ENCODE measurements at places on chromosomes 16 and 17. TPM values are rescaled to one million over a fixed set of nuclear protein-coding genes. Genes with fewer than 3 reads are reported as not detected.

DNA sequence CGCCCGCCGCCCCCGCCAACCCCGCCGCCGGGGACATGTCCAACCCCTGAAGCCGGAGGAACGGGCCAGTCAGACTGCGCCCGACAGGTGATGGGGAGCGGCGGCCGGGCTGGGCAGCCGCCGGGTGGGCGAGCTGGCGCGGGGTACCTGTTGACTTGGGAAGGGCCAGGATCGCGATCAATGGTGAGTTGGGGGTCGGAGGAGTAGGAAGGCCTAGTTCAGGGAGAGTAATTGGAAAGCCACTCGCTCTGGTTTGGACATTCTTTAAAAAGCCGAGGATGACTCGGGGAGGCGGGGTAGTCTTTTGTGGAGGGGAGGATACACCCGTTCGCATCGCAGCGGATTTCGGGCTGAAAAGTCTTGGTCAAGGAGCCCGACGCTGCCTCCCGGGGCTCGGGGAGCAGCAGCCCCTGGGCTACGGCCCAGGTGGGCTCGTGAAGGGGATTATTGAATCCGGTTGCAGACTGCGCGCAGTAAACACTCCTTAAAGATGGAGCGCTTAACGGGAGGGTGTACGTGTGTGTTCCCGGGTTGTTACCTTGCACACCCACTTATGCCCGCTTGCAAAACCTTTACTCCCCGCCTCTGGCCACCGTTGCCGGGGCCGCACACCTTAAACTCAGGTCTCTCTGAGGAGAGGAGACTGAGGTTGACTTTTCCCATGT is 123.8 kb downstream of the GOSR1 start:
- H3K4me3 ChIP-seq: peak overlapping the region; percentile 79
- H3K36me3 ChIP-seq: no peaks in the 10 kb centered on the region
- H3K27me3 ChIP-seq: no peaks in the 10 kb centered on the region
- peaks cover 29% of the 10 kb centered on the region for H3K4me1 ChIP-seq
- H3K27ac ChIP-seq: peak overlapping the region; percentile 98

CCL22 gene
- total RNA-seq: not detected

CCL18 gene
- 1.1 TPM for total RNA-seq

DNA sequence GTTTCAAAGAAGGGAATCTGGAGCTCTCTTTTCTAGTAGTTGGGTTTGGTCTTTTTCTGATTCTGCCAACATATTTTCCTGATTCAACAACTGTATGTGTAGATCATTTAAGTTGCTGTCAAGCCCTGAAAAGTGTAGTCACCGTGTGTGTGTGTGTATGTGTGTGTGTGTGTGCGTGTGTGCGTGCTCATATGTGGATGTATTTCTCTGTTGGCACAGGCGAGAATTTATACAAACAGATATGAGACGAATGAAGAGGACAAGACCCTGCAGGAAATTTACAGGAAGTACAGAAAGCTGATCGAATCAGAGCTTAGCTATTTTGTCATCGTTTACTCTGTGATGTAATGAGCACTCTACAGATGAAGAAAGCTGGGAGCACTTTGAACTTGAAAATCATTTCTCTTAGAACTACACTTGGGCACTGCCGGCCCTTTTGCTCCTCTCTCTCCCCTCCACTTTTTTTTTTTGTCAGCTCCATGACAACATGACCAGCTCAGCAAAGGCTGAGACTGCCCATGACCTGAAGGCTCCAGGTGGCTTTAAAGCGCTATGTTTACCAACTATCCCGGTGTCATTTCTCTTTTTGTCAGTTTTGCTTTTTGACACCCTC is 11.2 kb downstream of the FBXO39 start:
- no peaks in the 10 kb centered on the region for H3K4me1 ChIP-seq
- H3K4me3 ChIP-seq: no peak overlapping the region
- DNase-seq: no peak
- H3K36me3 ChIP-seq: no peaks in the 10 kb centered on the region
- no peak overlapping the region for H3K27ac ChIP-seq

GRCh38 chr16:65289022-65289421 is 167.2 kb upstream of the CDH11 start:
- H3K27ac ChIP-seq: no peak overlapping the region
- no peaks in the 10 kb centered on the region for H3K36me3 ChIP-seq
- no peaks in the 10 kb centered on the region for H3K27me3 ChIP-seq
- H3K4me1 ChIP-seq: peaks cover 15% of the 10 kb centered on the region
- DNase-seq: no peak
- no peak overlapping the region for H3K4me3 ChIP-seq

DNA sequence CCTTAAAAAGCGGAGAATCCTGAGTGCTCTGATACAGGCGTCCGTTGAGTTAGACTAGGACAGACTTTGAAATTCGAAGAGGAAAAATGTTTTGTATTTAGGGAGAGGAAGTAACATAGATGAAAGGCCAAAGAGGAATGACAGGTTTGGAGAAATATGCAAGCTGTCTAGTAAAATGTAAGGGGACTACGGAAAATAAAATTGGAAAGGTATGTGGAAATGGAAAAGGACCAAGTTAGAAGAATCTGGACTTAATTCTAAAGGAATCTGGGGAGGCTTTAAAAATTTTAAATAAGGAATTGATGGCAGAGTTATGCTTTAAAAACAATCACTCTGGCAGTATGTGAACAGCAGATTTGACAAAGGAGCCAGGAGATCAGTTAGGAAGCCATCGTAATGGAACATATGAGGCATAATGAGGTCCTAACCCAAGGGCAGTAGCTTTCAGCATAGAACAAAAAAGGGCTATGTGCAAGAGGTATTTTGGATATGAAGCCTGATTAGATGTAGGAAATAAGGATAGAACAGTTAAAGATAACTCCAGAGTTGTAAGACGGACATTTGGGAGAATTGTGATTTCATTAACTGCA is 38.3 kb downstream of the CYB561 start:
- no peaks in the 10 kb centered on the region for H3K4me1 ChIP-seq
- H3K4me3 ChIP-seq: no peak overlapping the region
- no peaks in the 10 kb centered on the region for H3K27me3 ChIP-seq
- no peak for DNase-seq
- no peak overlapping the region for H3K27ac ChIP-seq

DNA sequence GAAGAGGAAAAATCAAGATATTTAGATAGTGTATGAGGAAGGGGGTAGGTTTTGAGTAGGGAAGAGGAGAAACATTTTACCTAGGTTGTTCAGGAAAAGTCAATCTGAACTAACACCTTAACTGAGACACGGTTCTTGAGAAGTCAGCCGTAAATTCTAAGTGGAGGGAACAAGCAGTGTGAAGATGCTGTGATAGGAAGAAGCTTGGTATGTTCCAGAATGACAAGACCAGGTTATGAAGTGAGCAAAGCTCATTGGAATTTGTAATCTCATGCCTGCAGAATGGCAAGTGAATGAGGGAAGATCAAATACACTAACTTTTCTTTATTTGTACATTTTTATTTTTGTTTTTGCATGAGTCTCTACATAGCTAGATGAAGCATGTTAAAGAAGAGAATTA is 307.6 kb downstream of the ZFHX3 start:
- H3K36me3 ChIP-seq: no peaks in the 10 kb centered on the region
- no peak overlapping the region for H3K4me3 ChIP-seq

GRCh38 chr17:70089513-70090148 is 14.6 kb downstream of the KCNJ16 start:
- no peak overlapping the region for H3K4me3 ChIP-seq
- no peak overlapping the region for H3K27ac ChIP-seq
- no peaks in the 10 kb centered on the region for H3K36me3 ChIP-seq
- H3K4me1 ChIP-seq: no peaks in the 10 kb centered on the region
- no peaks in the 10 kb centered on the region for H3K27me3 ChIP-seq

DNA sequence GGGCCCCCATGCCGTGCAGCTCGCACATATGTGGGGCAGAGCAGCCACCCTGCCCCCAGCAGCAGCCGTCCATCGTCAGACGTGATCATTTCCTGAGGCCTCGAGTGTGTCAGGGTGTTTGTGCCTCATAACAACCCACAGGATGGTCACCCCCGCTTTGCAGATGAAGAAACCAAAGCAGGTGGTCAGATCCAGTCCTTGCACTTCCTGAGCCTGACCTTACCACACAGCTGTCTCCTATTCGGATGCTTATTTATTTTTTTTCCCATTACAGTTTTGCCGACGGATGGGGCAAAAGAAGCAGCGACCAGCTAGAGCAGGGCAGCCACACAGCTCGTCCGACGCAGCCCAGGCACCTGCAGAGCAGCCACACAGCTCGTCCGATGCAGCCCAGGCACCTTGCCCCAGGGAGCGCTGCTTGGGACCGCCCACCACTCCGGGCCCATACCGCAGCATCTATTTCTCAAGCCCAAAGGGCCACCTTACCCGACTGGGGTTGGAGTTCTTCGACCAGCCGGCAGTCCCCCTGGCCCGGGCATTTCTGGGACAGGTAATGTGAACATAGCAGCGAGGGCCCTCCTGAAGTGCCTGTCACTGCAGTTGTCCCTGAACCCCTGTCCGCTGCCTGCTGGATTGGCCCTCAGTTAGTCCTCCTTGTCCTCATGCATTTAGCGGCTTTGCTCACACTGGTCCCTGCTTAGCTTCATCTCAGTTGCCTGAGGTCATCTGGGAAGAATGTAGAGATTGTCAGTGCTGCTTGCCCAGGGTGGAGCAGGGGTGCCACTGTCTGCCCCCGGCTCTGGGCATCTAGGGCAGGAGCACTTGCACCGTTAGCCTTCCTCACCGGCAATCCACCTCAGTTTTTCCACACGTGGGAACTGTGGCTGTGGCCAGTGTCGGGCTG is 1.4 kb downstream of the MPG start:
- peak overlapping the region; percentile 88 for H3K4me3 ChIP-seq
- H3K4me1 ChIP-seq: peaks cover 69% of the 10 kb centered on the region
- no peaks in the 10 kb centered on the region for H3K27me3 ChIP-seq
- H3K27ac ChIP-seq: peak overlapping the region; percentile 96
- DNase-seq: no peak

DNA sequence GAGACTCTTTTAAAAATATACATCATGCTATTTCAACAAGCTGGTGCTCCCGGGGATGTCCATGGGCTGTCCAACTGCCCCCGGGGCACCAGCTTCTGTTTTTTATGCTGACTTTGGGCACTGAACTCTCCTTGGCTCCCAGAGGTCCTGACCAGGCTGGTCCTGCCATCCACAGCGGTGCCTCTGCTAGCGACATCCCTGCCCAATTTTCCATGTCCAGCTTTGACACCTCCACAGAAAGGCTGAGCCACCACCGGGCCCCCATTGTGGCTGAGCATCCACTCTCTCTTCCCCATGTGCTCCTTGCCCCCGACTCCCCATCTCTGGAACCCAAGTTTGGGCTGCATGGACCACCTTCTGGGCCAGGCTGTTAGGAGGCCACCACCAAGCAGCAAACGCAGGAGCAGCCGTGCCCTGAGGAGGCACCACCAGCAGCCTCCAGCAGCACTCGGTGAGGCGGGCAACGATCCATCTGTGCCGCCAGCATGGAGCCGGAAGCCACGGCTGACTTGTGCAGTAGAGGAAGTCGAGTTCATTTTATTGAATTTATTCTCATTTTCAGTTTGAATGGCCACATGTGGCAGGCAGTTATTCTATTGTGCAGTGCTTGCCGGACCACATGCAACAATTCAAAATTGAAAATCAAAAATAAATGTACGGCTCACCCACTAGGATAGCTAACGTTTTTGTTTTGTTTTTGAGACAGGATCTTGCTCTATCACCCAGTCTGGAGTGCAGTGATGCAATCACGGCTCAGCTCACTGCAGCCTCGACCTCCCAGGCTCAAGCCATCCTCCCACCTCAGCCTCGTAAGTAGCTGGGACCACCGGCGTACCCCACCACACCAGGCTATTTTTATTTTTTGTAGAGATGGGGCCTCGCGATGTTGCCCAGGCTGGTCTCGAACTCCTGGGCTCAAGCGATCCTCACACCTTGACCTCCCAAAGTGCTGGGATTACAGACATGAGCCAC is 2.8 kb upstream of the MEAK7 start:
- H3K4me3 ChIP-seq: no peak overlapping the region
- H3K36me3 ChIP-seq: no peaks in the 10 kb centered on the region
- no peak overlapping the region for H3K27ac ChIP-seq
- H3K4me1 ChIP-seq: peaks cover 34% of the 10 kb centered on the region

GRCh38 chr16:56267888-56268287 is 76.6 kb downstream of the GNAO1 start:
- no peak for DNase-seq
- peaks cover 39% of the 10 kb centered on the region for H3K4me1 ChIP-seq
- H3K36me3 ChIP-seq: no peaks in the 10 kb centered on the region

DNA sequence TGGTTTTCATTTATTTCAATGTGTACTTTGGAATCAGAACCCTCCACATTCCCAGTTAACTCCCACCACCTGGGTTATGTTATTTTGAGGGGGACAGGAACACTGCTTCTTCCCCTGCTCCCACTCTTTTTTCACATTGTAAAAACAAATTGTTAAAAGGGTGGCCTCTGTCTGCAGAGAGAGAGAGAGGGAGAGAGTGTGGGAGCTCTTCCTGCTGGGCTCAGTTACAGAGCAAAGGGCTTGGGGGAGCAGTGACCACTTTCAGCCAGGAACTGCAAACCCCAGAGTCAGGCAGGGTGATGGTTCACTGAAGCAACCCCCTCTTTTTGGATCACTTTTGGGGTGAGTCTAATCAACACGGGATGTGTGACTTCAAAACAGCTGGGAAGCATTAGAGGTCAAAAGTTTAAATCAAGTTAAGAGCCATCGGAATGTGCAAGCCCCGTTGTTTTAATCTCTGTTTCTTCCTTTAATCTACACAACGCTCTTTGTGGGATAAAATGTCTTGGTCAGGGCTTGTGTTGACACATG is 577.0 kb upstream of the CDH11 start:
- H3K4me3 ChIP-seq: no peak overlapping the region
- no peaks in the 10 kb centered on the region for H3K36me3 ChIP-seq
- DNase-seq: no peak
- peaks cover 29% of the 10 kb centered on the region for H3K27me3 ChIP-seq
- no peak overlapping the region for H3K27ac ChIP-seq
- no peaks in the 10 kb centered on the region for H3K4me1 ChIP-seq

CCDC92B gene
- 0.16 TPM for total RNA-seq

C17orf50 gene
- not detected for total RNA-seq

GRCh38 chr16:74896389-74897370 is 88.2 kb downstream of the WDR59 start:
- H3K4me1 ChIP-seq: peaks cover 37% of the 10 kb centered on the region
- no peak for DNase-seq
- peaks cover 59% of the 10 kb centered on the region for H3K36me3 ChIP-seq
- no peaks in the 10 kb centered on the region for H3K27me3 ChIP-seq

Data from left ventricle myocardium inferior (tissue), 1 donor.